Omental fat pad (tissue), 4 donors: ENCODE measurements at places on chromosomes 5 and 9.

DNA sequence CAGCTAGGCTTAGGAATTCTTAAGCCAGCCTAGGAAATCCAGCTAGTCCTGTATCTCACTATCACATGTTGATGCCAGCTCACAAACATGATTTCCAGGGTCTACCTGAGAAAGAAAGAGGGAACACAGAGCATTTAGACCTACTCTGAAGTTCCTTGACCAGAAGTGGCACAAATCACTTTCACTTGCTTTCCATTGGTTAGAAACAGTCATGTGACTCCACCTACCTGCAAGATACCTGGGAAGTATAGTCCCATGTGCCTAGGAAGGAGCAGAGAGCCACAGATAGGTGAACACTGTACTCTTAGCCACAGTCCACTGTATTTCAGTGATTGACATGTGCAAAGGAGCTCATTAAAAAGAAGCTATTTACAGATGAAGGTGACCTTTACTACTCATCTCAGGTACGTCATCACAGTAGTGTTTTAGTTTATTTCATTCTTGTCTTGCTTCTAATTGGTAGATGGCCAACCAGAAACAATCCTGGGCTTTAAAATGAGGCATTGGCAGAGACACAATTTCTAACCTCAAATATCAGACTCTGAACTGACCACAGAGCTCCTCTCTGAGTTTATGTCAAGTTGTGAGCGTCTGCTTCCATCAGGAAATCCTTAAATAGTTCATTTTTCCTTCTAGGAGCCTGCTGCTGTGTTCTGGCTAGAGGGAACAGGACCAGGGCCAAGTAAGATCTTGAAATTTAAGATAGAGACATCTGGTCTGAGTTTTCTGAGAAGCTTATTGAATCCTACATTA, 340.7 kb downstream of the TLE4 start:
- DNase-seq, result no peak

DNA sequence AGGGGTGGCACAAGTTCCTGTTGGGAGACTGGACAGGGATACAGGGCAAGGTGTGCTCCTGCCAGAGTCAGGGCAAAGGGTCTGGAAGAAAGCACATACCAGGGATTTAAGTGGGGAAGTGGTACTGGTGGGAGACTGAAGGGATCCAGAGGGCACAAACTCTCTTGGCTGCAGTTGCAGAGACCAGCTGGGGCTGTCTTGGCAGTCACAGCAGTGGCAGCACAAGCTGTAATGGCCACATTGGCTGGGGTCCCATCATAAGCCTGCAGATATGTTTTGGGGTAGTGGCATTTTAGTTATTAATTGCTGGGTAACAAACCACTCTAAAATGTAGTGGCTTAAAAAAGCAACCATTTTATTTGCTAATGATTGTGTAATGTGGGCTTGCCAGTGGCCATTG, 492.2 kb downstream of the ENC1 start:
- DNase-seq, result no peak

DNA sequence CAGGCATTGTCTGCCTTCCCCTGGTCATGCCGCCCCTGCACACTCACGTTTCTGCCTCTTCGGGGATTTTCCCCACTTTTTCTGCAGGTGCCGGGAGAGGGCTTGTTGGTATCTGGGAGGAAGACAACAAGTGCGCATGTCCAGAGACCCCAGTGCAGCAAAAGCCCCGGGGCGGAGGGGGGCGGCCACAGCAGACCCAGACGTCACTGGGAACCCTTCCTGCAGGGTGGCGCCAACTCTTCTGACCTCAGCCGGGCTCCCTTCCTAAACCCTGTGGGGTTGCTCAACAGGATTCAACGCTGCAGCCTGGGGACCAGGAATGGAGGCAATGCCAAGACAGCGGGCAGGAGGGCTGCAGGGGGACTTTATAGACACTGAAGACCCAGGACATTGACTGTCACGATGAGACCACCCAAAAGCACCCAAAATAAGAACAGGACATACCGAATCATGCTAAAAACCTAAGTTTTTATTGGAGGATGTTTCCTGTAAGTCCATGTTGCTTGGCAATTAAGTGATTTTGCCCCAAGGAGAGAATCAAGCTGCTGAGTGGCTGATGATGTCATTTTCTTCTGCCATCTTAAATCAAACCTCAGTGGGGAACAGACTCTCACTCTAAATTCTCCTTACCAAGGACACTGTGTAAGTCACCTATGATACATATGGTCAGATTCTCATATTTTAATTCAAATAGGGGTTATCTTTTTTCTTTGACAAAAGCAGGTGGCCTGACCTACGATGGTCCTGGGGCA, 62.9 kb upstream of the SIMC1 start:
- no peak for DNase-seq

- no peak for DNase-seq
Measured at GRCh38 chr9:124309667-124310084, 51.9 kb downstream of the NEK6 start.

DNA sequence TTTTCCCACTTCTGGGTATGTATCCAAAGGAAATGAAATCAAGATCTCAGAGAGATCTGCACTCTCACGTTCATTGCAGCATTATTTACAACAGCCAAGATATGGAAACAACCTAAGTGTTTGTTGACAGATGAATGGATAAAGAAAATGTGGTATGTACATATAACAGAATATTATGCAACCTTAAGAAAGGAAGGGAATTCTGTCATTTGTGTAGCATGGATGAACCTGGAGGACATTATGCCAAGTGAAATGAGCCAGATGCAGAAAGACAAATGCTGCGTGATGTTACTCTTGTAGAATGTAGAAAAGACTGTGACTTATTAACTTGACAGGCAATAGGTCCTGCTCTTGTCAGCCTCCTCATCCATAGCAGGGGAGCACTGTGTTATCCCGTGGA, 31.4 kb downstream of the PPARGC1B start:
- no peak for DNase-seq

DNA sequence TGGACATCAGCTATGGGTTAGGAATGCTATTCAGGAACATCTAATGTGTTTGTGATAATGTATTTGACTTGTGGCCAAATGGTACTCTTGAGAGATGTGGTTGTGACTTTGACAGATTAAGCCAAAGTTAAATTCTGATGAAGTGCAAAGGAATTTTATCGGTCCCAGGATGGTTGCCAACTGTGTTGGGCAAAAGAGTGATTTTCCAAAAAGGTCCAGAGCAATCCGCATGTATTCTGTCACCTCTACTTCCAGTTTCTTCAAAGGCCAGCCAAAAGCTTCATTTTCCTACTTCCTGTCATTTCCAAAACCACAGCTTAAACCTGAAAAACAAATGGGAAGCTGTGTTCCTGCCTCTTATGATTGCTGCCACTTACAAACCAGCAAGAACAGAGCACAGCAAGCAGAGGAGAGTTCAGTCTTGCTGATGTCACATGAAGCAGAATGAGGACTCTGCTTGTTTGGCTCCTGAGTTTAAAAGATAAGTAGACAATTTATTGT, 59.8 kb downstream of the MARCHF3 start:
- DNase-seq, result no peak

DNA sequence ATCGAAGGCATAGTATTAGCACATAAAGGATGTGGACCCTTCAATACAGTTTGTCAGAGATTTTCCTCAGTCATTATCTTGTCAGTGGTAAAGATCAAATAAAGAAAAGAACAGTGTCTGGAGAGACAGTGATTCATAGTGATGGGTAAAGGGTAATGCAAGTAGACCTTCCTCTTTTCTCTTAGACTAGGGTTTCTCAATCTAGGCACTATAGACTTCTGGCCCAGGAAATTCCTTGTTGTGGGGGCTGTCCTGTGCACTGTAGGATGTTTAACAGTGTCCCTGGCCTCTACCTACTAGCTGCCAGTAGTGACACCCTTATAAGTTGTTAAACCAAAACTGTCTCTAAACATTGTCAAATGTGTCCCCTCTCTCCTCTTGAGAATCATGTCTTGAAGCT, 6.9 kb downstream of the CAMK4 start:
- DNase-seq, result no peak

DNA sequence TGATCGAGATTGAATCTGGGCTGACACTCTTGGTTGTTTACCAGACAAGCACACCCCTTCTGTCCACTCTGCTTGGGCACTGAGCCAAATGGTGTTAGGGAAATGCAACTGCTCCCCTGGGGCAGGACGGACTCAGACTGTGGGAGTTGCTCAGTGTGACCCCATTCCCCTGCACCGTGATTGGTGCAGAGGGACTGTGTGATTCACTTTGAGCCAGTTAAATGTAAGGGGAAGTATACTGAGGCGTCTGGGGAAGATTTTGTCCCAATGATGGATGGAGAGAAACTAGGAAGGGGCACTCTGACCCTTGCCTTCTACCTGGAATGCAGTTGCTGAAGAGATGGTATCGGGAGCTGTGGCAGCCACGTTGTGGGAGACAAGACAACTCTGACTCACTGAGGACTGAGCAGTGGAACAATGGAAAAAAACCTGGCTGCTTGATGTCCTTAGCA, 196.0 kb upstream of the ANKRD55 start:
- DNase-seq, result no peak

DNA sequence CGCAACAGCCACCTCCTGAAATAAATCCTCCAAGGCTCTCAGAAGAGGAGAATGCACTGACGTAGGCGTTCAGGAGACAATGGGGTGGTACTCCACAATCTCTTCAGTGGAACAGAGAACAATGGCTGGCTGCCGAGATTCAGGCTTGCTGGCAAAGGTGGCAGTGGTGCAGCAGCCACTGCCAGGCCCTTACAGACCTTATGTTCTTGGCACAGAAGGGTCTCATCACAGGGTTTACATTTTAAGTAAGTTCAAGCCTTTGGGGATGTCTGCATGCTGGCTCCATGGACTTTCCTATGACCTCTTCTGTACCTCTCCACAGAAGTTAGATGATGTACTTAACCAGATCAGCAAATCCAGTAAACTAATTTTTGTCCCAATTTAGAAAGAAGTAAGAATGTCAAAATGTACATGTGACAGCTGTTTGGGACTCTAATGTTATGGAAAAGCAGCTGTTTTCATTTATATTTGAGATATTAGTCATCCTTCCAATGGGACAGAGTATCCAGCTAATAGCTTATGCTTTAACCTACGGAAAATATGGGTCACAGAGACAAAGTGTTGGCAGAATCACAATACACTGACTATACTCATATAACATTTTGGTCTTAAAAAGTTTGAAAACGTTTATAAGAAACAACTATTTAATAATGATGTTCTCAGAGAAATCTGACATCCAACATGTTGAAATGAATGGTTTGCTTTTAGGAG, 180.9 kb downstream of the MAPKAP1 start:
- no peak for DNase-seq
